ENCODE measurements at places on chromosomes 6 and 20. TPM values are rescaled to one million over a fixed set of nuclear protein-coding genes. Genes with fewer than 3 reads are reported as not detected.

VNN1 gene
- 3.8 TPM for total RNA-seq

SFTA2 gene
- not detected for total RNA-seq

GRCh38 chr6:35454391-35455110 is 2.4 kb downstream of the FANCE start:
- no peak for DNase-seq

DNA sequence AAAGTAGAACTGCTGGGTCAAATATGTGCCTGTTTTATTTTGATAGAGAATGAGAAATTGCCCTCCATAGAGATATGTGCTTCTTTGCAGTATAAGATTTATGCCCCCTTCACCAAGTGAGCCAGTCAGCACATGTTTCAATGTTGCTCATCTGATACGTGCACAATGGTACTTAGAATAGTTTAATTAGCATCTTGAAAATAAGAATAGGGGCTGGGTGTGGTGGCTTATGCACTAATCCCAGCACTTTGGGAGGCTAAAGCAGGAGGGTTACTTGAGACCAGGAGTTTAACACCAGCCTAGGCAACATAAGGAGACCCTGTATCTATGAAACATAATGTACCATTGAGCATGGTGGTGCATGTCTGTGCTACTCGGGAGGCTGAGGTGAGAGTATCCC is 20.3 kb upstream of the C20orf204 start:
- no peak for DNase-seq

GRCh38 chr20:12916699-12917098 is 92.1 kb upstream of the SPTLC3 start:
- no peak for DNase-seq

TREM1 gene
- total RNA-seq = 3.1 TPM

GRCh38 chr6:163010145-163010544 is 282.4 kb downstream of the PACRG start:
- no peak for DNase-seq
